ENCODE measurements at places on chromosomes 2 and 18.

GRCh38 chr18:30562231-30562630, 480.3 kb downstream of the DSC3 start:
- no peak for DNase-seq

- no peak for DNase-seq
Observed at GRCh38 chr18:7877609-7878008, 310.5 kb downstream of the PTPRM start.

GRCh38 chr2:118443596-118443995, 355.3 kb downstream of the INSIG2 start:
- peak; percentile 71 for DNase-seq

GRCh38 chr2:109238580-109238979, 109.6 kb downstream of the SH3RF3 start:
- no peak for DNase-seq

- no peak for DNase-seq
Observed at GRCh38 chr2:162058973-162059668, 14.9 kb downstream of the DPP4 start.

DNA sequence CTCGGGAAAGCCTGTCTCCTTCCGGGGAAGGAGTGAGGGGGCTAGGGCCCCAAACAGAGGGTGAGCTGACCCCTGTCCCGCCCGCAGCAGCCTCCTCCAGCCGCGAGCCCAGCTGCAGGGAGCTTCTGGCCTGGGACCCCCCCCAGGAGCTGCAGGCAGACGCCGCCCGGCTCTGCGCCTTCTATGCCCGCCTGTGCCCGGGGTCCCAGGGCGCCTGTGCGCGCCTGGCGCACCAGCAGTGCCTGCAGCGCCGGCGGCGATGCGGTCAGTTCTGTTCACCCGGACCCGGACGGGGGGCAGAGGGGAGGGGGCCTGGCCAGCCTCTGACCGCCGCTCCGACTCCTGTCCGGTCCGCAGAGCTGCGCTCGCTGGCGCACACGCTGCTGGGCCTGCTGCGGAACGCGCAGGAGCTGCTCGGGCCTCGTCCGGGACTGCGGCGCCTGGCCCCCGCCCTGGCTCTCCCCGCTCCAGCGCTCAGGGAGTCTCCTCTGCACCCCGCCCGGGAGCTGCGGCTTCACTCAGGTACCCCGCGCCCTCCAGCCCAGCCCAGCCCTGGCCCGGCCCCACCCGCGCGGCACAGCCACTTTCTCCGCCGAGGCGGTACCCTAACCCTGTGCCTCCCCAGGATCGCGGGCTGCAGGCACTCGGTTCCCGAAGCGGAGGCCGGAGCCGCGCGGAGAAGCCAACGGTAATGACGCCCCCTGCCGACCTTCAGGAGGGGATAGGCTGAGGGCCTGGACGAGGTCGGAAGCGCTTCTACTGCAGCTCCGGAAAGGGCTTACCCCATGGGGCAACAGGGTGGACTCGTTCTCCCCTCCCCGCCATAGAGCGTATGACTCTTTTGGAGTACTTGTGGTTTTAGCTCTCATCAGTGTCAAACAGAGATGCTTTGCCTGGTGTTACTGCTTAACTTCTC, 2.0 kb upstream of the CHRND start:
- DNase-seq, result no peak

DNA sequence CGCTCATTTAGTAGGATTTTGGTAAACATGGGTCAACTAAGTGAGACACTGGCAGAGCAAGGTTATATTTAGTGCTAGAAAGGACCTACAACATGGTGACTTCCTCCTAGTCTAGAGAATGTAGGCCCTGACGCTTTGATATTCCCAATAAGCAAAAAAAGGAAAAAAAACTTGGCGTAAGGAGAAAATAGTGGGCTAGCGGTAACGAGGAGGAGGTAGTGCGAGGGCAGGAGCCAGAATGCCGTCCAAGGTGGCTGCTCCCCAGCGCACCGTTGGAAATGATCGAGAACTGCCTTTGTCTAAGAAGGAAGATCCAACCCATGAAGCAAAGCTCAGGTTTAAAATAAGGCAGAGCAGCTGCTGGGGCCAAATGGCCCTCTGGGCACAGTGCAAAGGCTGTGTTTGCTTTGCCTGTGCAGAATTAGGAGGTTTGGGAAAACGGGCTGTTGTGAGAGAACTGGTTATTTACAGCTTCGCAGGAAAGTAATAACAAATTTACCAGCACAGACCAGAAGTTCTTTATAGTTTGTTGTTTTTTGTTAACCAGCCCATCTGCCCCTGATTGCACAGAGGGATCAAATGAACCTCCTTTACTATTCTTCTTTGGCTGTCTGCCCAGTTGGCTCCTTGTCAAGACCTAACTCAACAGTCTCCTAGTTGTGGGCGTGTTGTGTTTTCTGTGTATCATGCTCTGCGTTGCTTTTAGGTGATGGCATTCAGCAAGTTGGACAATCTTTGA, 86.6 kb downstream of the ITGB1BP1 start:
- DNase-seq, result peak; percentile 95

- no peak for DNase-seq
Observed at GRCh38 chr18:933082-933481, 28.4 kb downstream of the ADCYAP1 start.

GRCh38 chr2:231709636-231709980, 1.3 kb downstream of the PTMA start:
- no peak for DNase-seq

DNA sequence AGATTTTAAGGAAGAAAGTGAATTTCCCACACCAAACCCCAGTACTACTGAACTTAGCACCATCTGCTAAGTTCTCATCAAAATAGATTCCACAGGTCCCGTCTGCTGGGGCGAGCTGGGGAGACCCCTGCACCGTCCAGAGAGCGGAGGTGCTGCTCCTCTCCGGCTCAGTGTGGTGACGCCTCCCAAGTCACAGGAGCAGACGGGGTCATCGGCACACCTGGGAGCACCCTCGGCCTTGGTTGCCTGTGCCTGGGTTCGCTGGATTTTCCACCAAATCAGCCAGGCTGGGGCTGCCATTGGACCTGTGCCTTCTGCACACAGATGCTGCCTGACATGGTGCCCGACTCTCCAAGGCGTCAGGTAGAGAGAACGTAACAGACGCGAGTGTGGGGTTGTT, 141.3 kb downstream of the PXDN start:
- DNase-seq, result no peak

DNA sequence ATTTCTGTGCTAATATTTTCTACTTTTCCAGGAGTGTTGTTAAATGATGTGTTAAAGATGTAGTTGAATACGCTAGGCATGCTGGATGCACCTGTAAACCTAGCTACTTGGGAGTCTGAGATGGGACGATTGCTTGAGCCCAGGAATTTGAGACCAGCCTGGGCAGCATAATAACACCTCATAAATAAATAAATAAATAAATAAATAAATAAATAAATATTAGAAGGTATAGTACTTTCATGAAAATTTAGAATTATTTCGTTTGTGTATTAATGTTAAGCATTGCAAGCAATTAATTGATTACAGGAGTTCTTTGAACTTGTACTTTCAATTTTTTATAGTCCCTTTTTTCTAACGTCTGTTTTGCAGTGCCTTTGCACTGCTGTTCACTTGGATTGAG, 137.2 kb downstream of the ATP9B start:
- DNase-seq, result no peak
